ENCODE measurements at places on chromosomes 4 and X.

DNA sequence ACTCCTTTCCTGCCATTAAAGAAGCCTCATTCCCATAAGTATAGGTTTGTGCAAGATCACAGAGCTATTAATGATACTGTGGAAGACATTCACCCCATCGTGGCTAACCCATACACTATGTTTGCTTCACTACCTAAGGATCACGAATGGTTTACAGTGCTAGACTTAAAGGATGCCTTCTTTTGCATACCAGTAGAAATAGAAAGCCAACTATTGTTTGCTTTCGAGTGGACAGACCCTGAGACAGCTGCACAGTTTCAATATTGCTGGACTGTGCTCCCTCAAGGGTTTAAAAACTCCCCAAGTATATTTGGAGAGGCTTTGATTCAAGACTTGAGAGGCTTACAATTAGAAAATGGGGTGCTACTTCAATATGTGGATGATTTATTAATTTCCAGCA, 16.0 kb upstream of the PAPSS1 start:
- no peak for DNase-seq

GRCh38 chr4:181443021-181443420, 800.2 kb upstream of the TENM3 start:
- DNase-seq, result no peak

DNA sequence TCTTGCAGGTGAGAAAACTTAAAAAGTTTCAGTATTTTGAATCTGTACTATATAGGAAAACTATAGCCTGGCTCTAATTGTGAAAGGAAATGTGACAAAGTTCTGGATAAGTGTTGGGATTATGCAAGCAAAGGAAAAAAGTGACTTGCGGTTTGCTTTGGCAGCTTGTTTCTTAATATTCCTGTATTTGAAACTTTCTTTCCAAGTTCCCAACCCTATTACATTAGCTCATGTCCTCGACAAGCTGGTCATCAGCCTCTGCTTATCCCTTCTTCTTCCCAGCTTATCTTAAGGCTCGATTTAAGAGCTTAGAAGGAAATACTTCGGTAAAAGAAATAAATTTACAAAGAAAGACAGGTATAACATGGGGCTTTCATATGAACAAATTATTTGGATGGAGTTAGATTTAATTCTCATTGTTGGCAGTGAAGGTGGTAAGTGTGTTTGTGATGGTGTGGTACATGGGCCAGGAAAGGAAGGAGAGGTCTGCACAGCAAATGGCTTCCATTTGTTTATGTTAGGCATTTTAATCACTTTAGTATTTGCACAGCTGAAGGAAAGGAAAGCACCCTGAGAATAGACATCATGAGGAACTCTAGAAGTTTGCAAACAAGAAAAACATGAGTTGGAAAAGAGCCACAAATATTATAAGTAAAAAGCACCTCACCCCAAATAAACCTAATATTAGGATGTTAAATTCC, 5.1 kb upstream of the MYOZ2 start:
- DNase-seq, result no peak

- DNase-seq, result no peak
Observed at GRCh38 chr4:156198511-156198910, 244.8 kb upstream of the CTSO start.

DNA sequence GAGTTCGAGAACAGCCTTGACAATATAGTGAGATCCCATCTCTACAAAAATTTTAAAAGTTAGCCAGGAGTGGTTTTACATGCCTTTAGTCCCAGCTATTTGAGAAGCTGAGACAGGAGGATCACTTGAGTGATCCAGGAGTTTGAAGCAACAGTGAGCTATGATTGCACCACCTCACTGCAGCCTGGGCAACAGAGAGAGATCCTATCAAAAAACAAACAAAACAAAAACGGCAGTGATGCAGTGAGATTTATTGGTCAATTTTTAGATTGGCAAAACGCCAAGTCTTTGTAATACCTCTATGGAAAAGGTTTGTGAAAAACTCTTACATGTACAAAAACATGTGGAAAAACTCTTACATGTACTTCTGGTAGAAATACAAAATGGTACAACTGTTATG, 91.3 kb downstream of the PTPN13 start:
- no peak for DNase-seq

DNA sequence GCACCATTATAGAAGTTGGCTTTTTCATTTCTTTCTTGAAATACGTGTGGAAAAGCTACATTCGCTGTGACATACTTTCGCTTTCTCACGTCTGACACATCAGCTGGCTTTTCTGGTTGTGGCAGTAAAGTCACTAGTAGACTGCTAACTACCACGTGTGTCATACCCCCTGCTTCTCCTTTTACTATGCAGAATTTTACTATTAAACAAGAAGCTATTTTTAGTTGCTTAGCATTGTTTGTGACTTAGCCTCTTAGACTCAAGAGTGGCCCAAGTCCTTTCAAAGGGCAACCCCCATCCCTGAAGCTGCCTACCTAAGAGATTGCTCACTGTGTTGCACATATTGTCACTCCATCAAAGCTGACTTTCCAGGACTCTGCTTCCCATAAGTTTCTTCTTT, 2.1 kb upstream of the IL2 start:
- peak; percentile 47 for DNase-seq

DNA sequence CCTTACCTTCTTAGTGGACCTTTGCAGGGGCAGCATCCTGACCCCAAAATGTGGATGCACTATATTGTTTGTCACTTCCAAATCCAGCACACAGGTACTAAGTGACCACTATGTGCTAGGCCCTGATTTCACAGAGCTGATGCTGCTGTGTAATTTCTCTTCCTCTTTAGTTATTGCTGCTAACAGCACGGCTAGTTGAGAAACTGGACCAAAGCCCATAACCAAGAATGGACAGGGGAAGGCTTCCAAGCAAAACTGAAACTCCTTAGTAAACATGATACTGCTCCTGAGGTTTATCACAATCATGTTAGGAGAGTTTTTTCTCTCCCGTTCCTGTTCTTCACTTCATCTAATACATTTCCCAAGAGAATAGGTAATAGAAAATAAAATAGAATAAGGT, 172.9 kb upstream of the TTC29 start:
- DNase-seq, result no peak

DNA sequence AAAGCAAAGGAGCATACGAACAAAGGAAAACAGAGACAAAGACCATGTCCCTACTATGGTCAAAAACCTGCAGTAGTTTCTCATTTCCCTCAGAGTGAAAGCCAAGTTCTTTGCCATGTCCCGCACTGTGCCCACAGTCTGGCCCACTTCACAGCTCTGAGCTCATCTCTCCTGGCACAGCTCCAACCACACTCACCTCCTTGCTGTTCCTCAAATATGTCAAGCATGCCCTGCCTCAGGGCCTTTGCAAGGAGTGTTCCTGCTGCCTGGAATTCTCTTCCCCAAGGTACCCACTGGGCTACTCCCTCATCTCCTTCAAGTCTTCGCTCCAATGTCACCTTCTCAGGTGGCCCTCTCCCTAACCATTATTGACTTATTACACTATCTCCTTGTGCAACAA, 72.1 kb downstream of the COX18 start:
- no peak for DNase-seq

- no peak for DNase-seq
Observed at GRCh38 chrX:113275804-113276203, 435.2 kb upstream of the AMOT start.

DNA sequence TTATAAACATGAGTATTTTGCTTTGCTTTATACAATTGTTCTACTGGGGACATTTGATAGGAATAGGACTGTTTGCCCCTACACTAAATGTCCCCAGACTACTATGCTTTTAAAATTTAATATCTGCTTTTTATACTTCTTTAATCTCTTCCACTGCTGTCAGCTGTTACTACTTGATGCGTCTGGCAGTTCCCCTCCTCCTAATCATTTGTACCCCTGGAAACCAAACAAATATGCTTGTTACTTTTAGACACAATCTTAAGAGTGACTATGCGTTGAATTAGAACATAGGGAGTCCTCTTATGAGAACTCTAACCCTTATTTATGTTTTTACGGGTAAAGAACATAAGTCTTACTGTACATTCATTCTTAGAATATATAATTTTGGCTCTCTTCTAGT, 145.7 kb downstream of the EDA start:
- DNase-seq, result no peak

- peak; percentile 23 for DNase-seq
Observed at GRCh38 chrX:39205467-39205866, 404.2 kb downstream of the MID1IP1 start.

- no peak for DNase-seq
Observed at GRCh38 chr4:145781351-145781750, 101.4 kb downstream of the C4orf51 start.

- no peak for DNase-seq
Observed at GRCh38 chr4:53309321-53310040, 56.4 kb downstream of the SCFD2 start.

DNA sequence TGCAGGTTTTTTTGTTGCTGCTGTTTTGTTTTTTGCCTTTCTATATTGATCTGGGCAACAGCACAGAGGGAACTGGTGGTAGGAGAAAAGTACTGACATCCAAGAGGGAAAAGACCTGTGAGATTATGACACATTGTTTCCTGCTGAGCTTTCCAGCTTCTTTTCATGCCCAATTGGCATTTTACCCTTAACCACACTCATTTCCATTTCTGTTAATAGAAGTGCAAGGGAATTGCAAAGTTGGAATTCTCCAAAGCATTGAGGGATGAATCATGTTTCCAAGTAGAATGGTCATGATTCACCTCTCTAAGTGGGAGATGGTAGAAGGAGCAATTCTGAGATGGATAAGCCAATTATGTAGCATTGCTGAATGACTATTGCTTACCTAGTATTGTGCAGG, 161.5 kb downstream of the PPARGC1A start:
- no peak for DNase-seq

All from stimulated activated CD8-positive, alpha-beta memory T cell treated with anti-CD3 and anti-CD28 coated beads, Interleukin-4, amount 100 ng/mL, for 48 hours (primary cell).